ENCODE measurements at places on chromosomes 4 and X.

DNA sequence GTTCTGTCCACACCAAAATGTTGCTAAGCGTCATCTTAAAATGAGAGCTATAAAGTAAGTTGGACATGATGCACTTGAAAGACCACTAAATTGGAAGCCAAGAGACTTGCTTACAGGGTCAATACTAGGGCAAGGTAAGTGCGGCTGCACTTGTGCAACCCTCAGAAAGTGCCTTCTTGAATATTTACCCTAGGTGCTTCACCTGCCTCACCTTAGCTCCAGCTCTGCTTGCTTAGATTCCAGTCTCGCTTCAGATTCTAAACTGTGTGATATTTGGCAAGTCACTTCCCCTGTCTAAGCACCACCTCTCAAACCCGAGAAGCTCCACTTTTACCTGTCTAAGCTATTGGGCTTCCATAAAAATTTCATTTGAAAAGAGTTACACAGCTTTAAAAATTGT lies 136.5 kb downstream of the GRIA3 start:
- DNase-seq: no peak

DNA sequence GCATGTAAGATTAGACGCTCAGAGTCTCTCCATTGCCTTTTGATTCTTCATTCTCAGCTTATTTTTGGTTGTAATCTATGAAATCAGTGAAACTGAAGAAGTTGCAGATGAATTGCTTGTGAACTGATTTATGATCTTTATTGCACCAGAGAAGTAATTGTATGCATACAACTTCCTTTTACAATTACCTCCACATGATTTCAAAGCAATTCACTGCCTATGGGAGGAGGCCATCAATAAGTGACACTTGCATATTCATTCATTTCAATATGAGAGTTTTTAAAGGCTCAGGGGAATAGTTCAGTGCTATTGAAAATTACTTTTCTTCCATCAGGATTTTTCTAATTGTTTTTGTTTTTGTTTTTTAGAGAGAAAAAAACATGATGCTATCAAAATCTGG lies 222.3 kb downstream of the NKX6-1 start:
- no peak for DNase-seq

- DNase-seq: no peak
Measured at GRCh38 chrX:97290199-97290598, 406.5 kb downstream of the RPA4 start.

DNA sequence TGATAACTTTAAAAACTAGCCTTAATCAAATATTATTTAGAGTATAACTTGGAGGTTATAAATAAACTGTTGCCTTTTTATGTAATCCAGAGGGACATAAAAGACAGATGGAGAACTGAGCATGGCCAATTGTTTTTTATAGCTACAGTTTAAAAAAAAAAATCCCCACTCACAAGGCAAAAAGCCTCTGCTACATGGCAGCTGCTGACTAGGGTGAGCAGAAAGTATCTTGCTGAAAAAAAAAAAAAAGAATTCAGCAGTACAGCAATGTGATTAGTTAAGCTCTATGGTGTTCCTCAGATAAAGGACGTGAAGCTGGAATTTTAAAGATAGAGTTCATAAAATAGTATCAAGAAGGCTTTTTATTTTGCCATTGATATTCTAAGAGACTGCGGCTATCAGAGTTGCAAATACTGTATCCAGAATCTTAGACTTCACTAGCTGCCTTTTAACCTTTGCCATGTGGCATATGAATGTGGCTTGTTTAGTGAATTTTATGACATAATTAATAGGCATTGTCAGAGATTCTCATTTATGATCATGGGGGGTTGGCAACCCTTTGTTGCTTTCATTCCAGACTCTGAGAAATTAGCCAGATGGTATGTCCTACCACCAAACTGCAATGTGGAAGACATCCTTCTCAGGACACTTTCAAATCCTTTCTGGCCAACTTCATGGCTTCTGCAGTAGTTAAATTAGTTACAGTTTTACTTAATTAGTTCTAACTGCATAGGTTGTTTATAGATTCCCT lies 498.0 kb downstream of the STPG2 start:
- DNase-seq: no peak

DNA sequence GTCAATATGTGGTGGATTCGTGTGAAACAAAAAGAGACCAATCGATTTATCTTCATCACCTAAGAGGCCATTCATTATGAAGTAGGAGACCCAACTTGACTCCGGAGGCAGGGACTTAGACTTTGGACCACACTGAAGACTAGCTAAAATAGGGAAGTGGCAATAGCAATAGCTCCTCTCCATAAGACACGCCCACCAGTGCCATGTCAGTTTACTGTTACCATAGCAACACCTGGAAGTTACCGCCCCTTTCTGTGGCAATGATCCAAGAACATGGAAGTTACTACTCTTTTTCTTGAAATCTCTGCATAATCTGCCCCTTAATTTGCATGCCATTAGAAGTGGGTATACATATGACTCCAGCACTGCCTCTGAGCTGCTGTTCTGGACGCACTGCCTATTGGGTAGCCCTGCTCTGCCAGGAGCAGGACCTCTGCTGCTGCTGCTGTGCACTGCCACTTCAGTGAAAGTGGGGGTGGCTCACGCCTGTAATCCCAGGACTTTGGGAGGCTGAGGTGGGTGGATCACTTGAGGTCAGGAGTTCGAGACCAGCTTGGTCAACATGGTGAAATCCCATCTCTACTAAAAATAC lies 163.2 kb downstream of the PRKX start:
- DNase-seq: no peak

DNA sequence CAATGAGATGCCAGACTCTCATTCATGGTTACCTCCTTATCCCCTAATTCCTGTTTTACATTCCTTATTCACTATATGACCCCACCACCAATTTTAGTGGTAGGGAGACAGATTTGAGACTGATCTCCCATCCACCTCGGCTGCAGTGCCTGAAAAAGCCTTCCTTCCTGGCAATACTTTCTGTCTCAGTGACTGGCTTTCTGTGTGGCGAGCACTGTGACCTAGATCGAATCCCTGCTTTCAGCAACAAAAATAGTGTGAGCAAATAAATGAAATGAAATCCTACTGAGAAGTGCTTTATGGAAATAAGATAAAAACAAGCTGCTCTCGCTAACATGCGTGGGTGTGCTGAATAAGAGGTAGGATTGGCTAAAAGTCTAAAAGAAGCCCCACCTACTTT lies 165.3 kb downstream of the GPM6A start:
- DNase-seq: no peak

- DNase-seq: no peak
Measured at GRCh38 chr4:168264903-168265302, 53.6 kb downstream of the DDX60 start.

- DNase-seq: no peak
Measured at GRCh38 chrX:25191403-25191802, 175.6 kb upstream of the ARX start.

- DNase-seq: no peak
Measured at GRCh38 chrX:33840176-33840575, 291.9 kb downstream of the FAM47A start.

Measured in activated CD4-positive, alpha-beta T cell treated with anti-CD3 and anti-CD28 coated beads, Interleukin-2, amount 50 U/mL, for 1 hour (primary cell).